Calu3 (cell line): ENCODE measurements at places on chromosomes 13 and 19.

GRCh38 chr19:50705422-50706019, 14.1 kb downstream of the SHANK1 start:
- no peaks in the 10 kb centered on the region for H3K4me1 ChIP-seq
- H3K36me3 ChIP-seq: no peaks in the 10 kb centered on the region
- peak; percentile 68 for DNase-seq
- no peak overlapping the region for H3K27ac ChIP-seq

DNA sequence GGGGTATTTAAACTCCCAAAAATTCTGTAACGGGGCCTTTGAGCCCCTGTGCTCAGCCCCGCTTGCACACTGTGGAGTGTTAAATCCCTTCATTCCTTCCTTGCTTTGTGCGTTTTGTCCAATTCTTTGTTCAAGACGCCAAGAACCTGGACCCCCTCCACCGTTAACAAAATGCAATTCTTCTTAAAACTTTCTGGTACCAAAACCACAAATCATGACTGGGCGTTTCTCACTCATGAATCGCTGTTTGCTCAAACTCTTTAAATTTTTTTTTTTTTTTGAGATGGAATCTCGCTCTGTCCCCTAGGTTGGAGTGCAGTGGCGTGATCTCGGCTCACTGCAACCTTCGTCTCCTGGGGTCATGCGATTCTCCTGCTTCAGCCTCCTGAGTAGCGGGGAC, 881 bp downstream of the ZNF20 start:
- H3K36me3 ChIP-seq: peaks cover 38% of the 10 kb centered on the region
- peak overlapping the region; percentile 78 for H3K4me3 ChIP-seq
- no peaks in the 10 kb centered on the region for H3K27me3 ChIP-seq
- DNase-seq: no peak
- H3K4me1 ChIP-seq: peaks cover 11% of the 10 kb centered on the region
- H3K27ac ChIP-seq: peak overlapping the region; percentile 76

DNA sequence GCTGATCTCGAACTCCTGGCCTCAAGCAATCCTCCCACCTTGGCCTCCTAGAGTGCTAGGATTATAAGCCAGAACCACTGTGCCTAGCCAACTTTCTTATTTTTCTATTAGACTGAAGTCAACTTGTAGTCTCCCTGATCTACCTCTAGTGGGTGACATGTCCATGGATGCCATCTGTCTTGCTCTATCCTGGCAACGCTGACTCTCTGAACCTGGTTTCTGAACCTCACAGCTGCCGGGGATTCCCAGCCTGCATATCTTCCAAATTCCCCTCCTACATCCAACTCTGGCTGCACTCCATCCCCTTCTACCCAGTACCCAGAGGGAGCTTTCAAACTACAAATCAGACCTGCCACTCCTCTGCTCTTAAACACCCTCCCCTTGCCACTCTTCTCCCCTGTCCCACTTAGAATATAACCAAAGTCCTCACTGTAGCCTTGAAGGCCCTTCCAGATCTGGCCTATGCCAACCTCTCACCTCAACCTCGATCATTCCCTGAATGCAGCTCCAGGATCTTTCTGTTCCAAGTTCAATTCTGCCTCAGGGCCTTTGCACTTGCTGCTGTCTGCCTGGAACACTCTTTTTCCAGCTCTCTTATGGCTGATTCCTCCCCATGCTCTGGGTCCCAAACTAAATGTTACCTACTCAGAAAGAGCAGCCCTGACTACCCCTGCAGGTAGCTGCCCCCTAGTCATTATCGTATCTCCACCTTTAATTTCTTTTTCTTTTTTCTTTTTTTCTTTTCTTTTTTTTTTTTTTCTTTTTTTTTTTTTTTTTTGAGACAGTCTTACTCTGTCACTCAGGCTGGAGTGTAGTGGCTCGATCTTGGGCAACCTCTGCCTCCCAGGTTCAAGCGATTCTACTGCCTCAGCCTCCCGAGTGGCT, 2.2 kb downstream of the CLIP3 start:
- no peak overlapping the region for H3K27ac ChIP-seq
- H3K27me3 ChIP-seq: no peaks in the 10 kb centered on the region
- no peak for DNase-seq
- H3K4me3 ChIP-seq: no peak overlapping the region
- peaks cover 13% of the 10 kb centered on the region for H3K36me3 ChIP-seq
- no peaks in the 10 kb centered on the region for H3K4me1 ChIP-seq

- H3K27ac ChIP-seq: no peak overlapping the region
- H3K27me3 ChIP-seq: no peaks in the 10 kb centered on the region
- no peak overlapping the region for H3K4me3 ChIP-seq
- no peaks in the 10 kb centered on the region for H3K36me3 ChIP-seq
- no peak for DNase-seq
- H3K4me1 ChIP-seq: no peaks in the 10 kb centered on the region
These were observed 133.9 kb upstream of the WASF3 start for GRCh38 chr13:26423629-26424028.

DNA sequence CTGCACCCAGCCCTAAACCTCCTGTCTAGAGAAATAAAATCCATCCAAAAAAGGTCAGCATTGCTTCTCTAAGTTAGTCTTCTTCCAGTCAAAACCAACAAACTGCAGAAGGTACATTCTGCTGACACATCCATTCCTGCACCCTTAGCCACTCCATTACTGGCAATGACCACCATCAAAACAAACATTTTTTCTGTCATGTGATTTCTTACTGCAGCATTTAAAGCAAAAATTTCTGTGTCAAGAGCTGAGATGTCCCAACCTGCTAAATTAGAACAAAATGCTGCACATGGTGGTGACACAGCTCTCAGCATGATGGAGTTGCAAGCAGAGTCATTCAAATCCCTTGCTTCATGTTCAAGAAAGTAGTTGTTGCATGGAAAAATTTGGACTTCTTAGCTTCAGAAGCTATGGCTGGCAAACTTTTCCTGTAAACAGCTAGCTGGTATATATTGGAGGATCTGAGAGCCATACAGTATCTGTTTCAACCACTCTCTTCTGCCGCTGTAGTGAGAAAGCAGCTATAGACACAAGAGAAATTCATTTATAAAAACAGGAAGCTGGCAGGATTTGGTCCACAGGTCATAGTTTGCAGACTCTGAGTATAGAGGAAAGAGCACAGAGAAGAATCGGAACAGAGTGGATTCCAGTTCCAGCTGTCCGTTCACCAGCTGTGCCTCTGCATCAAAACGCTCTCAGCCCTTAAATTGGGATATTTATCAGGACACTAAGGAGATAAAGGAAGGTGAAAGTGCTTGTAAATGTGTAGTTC, 17.4 kb downstream of the RUBCNL start:
- H3K27me3 ChIP-seq: peaks cover 53% of the 10 kb centered on the region
- H3K4me3 ChIP-seq: no peak overlapping the region
- peaks cover 3% of the 10 kb centered on the region for H3K4me1 ChIP-seq
- H3K27ac ChIP-seq: no peak overlapping the region
- no peak for DNase-seq
- no peaks in the 10 kb centered on the region for H3K36me3 ChIP-seq

GRCh38 chr19:58033741-58034476, at the start of gene ZSCAN1:
Gene ZSCAN1 (plus strand): TSS chr19:58034025. CDS start chr19:58037837, 3,812 bp downstream.
- H3K27ac ChIP-seq: no peak within 1 kb of the TSS
- H3K4me1 ChIP-seq: no peaks in the 10 kb centered on the region
- peaks cover 5% of the 10 kb centered on the region for H3K36me3 ChIP-seq

- DNase-seq: no peak
- no peaks in the 10 kb centered on the region for H3K4me1 ChIP-seq
- H3K27ac ChIP-seq: no peak overlapping the region
These were observed 812.1 kb upstream of the MIR17HG start for GRCh38 chr13:90535421-90535820.

DNA sequence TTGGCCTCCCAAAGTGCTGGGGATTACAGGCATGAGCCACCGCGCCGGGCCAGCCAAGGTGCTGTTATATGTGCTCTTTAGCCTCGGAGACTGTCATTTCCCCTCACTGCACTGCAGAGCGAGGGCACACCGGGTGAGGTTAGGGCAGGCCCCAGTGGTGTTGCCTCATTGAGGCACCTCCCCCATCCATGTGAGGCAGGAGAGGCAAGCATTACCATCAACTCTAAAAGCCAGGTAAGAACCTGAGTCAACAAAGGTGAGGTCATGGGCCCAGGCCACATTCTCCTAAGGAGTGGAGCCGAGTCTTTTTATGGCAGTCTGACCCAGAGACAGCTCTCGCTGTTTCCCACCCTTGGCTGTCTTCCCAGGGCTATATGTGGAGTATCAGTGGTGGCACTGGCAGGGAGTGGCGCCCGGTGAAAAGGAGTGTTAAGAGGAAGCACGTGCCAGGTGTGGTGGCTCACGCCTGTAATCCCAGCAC, 10.9 kb downstream of the B3GNT8 start:
- no peaks in the 10 kb centered on the region for H3K4me1 ChIP-seq
- H3K27me3 ChIP-seq: no peaks in the 10 kb centered on the region
- H3K4me3 ChIP-seq: no peak overlapping the region
- DNase-seq: no peak
- peaks cover 26% of the 10 kb centered on the region for H3K36me3 ChIP-seq
- no peak overlapping the region for H3K27ac ChIP-seq

GRCh38 chr13:64429691-64430090, 2800.4 kb downstream of the PCDH9 start:
- H3K27ac ChIP-seq: no peak overlapping the region
- no peaks in the 10 kb centered on the region for H3K4me1 ChIP-seq
- H3K36me3 ChIP-seq: no peaks in the 10 kb centered on the region
- DNase-seq: no peak
- no peaks in the 10 kb centered on the region for H3K27me3 ChIP-seq

DNA sequence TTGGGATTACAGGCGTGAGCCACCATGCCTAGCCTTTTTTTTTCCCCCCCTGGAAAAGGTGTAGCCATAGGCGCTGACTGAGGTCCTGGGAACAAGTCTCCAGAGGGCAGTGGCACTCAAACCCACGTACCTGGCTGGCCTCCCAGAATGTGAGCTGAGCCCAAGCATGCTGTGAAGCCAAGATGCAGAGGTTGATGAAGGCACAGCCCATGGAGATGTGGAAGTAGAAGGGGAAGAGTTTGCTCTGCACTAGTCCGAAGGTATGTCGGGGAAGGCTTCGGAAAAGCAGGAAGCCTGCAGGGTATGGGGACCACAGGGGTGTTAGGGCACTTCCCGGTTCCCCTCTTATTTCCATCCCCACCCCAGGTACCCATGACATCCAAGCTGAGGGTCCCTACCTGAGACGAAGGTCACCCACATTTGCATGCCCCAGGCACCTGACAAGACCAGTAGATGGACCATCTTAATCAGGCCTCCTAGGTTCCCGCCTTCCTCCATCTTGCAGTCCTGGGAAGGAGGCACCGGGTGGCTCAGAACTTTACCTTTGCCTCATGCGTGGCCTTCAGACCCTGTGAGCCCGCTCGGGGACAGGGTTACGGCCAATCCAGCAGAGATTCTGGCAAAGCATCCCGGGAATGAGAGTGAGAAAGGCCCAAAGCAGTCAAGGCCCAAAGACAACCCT, 805 bp downstream of the TMEM205 start:
- H3K4me1 ChIP-seq: peaks cover 15% of the 10 kb centered on the region
- H3K27ac ChIP-seq: peak overlapping the region; percentile 98
- H3K4me3 ChIP-seq: peak overlapping the region; percentile 94
- no peak for DNase-seq

DNA sequence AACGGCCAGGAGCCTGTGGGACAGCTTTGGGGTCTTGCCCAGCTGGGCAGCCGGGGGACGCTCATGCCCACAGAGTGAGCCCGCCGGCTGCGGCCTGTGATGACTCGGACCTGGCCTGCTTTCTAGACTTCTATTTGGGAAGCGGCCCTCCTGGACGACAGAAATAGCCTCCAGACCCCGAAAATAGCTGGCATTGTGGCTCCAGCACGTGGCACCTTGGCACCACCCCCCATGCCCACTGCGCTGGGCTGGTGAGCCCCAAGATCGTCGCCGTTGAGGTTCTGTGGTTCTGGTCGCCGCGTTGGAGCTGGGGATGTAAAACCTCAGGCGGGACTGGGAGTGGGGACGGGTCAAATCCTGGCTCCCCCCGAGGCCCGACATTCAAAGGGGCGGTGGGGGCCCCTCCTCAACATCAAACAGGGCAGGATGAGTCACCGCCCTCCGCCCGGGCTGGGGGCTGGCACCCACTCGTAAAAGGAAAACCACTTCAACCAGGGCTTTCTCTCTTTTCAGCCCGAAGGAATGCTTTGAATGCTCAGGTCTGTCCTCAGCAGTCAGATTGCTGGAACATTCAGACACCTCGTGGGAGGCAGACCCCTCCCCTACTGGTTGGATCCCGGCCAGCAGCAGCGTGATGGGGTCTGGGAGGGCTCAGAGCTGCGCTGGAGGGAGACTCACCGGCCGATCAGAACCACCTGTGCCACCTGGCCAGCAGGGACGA, 42.1 kb downstream of the GADD45B start:
- H3K4me3 ChIP-seq: no peak overlapping the region
- peaks cover 4% of the 10 kb centered on the region for H3K36me3 ChIP-seq
- DNase-seq: no peak
- H3K4me1 ChIP-seq: no peaks in the 10 kb centered on the region

GRCh38 chr19:38469151-38469550, 35.7 kb downstream of the RYR1 start:
- no peaks in the 10 kb centered on the region for H3K4me1 ChIP-seq
- H3K27ac ChIP-seq: no peak overlapping the region
- peaks cover 7% of the 10 kb centered on the region for H3K36me3 ChIP-seq
- DNase-seq: no peak
- H3K27me3 ChIP-seq: peaks cover 14% of the 10 kb centered on the region

- no peak overlapping the region for H3K4me3 ChIP-seq
- no peak for DNase-seq
- no peaks in the 10 kb centered on the region for H3K4me1 ChIP-seq
- H3K27me3 ChIP-seq: no peaks in the 10 kb centered on the region
These were observed 836.1 kb upstream of the PCDH20 start for GRCh38 chr13:62251734-62252133.

GRCh38 chr19:12543855-12544254, 7.4 kb downstream of the ZNF564 start:
- no peaks in the 10 kb centered on the region for H3K27me3 ChIP-seq
- no peaks in the 10 kb centered on the region for H3K4me1 ChIP-seq
- DNase-seq: no peak
- H3K36me3 ChIP-seq: peaks cover 35% of the 10 kb centered on the region
- no peak overlapping the region for H3K27ac ChIP-seq

DNA sequence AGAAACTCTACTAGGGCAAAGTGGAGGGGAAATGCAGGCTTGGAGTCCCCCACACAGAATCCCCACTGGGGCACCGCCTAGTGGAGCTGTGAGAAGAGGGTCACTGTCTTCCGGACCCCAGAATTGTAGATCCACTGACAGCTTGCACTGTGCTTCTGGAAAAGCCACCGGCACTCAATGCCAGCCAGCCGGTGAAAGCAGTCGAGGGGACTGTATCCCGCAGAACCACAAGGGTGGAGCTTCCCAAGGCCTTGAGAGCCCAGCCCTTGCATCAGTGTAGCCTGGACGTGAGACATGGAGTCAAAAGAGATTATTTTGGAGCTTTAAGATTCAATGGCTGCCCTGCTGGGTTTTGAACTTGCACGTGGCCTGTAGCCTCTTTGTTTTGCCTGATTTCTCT, 47.2 kb upstream of the FAM124A start:
- peaks cover 41% of the 10 kb centered on the region for H3K27me3 ChIP-seq
- H3K36me3 ChIP-seq: peaks cover 5% of the 10 kb centered on the region
- DNase-seq: no peak
- peaks cover 9% of the 10 kb centered on the region for H3K4me1 ChIP-seq
- no peak overlapping the region for H3K27ac ChIP-seq

- peaks cover 14% of the 10 kb centered on the region for H3K36me3 ChIP-seq
- no peaks in the 10 kb centered on the region for H3K4me1 ChIP-seq
- H3K27ac ChIP-seq: no peak overlapping the region
- no peaks in the 10 kb centered on the region for H3K27me3 ChIP-seq
- DNase-seq: no peak
These were observed 6.5 kb downstream of the FGF22 start for GRCh38 chr19:645912-646778.

GRCh38 chr19:11295665-11296245, at the start of gene TSPAN16:
Gene TSPAN16 (plus strand): TSS chr19:11296160. CDS start chr19:11296298, 138 bp downstream.
- peaks cover 23% of the 10 kb centered on the region for H3K4me1 ChIP-seq
- no peak for DNase-seq
- H3K27me3 ChIP-seq: no peaks in the 10 kb centered on the region
- H3K27ac ChIP-seq: no peak within 1 kb of the TSS
- H3K4me3 ChIP-seq: no peak within 1 kb of the TSS
